Fibroblast of the conjunctiva (primary cell): ENCODE measurements at places on chromosomes 5 and 9.

GRCh38 chr9:104027295-104027694 is 66.8 kb upstream of the SMC2 start:
- DNase-seq = no peak

DNA sequence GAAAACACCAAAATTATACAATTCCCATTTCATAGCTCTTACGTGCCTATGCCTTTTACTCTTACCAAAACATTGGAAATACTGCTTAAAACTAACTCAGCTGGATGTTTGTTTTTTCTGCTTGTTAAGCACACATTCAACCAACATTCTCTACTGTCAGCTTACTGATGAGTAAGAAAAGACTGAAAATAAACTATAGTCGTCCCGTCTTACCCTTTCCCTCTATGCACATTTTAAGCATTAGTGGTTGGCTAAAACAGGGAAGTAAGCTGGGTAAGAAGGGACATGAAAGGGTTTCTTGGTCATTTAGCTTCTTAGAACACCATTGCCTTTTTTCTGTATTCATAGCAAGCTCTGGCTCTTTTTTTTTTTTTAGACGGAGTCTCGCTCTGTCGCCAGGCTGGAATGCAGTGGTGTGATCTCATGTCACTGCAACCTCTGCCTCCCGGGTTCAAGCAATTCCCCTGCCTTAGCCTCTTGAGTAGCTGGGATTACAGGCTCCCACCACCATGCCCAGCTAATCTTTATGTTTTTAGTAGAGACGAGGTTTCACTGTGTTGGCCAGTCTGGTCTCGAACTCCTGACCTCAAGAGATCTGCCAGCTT is 232.1 kb upstream of the PCSK5 start:
- peak; percentile 26 for DNase-seq

- no peak for DNase-seq
Observed at GRCh38 chr9:16134351-16134750, 581.5 kb downstream of the CCDC171 start.

DNA sequence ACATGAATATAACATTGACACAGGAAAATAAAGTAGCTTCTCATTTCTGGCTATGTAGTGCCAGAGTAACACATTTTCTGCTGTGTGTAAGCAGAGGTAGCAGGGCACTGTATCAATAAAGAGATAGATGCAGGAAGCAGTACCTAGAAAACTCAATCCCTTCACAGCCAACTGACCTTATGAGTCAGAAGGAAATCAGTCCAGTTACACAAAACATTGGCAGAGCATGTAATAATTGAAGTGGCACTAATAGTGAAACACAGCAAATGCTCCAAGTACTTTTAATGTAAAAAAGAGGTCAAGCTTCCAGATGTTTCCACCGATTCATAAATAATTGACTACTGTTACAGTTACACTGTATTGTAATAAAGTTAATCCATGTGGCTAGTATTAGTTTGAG is 706.6 kb downstream of the EFNA5 start:
- no peak for DNase-seq

GRCh38 chr5:176545737-176546509 is 3.2 kb upstream of the CDHR2 start:
- DNase-seq = no peak

GRCh38 chr5:27494887-27495286 is 456.5 kb upstream of the CDH9 start:
- DNase-seq = no peak

- no peak for DNase-seq
Observed at GRCh38 chr9:129380961-129381401, 202.9 kb upstream of the IER5L start.

DNA sequence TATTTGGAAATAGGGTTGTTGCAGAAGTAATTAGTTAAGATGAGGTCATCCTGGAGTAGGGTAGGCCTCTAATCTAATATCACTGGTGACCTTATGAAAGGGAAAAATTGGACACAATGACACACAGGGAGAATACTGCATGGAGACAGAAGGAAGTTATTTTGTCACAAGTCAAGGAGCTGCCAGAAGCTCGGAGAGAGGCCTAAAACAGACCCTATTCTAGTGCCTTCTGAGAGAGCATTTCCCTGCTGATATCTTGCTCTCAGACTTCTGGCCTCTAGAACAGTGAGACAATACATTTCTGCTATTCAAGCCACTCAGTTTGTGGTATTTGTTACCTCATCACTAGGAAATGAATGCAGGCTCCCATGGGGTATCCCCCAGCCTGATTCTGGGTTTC is 332.9 kb downstream of the CSNK1G3 start:
- DNase-seq = no peak

DNA sequence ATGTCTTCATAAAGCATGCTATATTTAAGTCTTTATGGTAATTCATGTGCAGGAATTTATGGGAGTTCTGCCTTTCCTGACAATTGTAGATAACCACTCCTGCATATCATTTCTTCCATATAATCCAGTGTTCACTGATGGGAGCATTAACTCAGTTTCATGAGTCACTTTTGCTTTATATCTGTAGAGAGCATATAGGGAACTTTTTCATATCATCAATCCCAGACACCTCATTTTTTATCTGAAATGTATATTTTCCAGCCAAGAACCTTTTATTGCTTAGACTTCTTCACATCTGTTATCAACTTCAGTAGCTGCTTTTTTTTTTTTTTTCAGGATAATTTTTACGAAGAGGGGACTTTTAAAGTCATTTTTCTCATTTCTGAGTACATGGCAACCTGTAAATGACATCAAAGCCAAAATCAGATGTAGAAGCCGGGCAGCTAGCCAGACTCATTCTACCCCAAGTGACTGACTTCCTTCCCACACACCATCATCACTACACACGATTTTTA is 41.1 kb downstream of the NFX1 start:
- DNase-seq = no peak

DNA sequence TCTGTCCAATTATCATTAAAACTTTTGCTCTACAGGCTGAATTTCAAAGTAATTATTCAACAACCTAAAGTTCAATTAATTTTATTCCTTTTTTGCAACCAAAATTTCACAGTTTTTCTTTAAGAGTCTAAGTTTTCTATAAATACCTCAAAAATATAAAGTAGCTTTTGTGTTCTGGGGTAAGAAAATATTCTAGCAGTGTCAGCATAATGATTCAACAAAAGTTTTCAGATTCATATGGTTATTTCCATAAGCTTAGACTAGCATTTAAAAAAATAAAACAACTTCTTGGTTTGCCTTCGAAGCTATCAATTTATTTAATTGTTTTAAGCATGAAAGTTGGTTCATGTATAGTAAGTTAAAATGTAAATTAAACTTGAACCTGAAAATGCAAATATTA is 1962.3 kb upstream of the CDH6 start:
- no peak for DNase-seq

- DNase-seq = peak; percentile 52
Observed at GRCh38 chr9:94971378-94972131, 245.1 kb downstream of the AOPEP start.

GRCh38 chr9:129703667-129704355 is 38.4 kb downstream of the PRRX2 start:
- DNase-seq = no peak

DNA sequence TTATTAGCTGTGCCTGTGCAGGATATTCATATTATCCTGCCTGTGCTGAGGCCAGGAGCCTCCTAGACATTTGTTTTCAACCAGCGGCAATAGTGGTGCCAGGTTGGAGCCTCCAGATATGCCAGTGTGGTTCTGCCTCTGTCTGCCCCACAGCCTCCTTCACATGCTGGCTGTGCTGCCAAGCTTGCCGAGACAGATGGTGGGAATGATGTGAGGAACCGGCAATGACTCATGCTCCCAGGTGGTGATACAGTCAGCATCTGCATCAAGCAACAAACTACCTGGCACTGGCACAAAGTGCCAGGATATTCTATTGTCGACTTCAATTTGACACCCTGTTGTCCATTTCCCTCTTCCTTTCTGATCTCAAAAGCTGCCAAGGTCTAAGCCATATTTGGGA is 285.7 kb downstream of the CHSY3 start:
- DNase-seq = no peak
